Left ventricle myocardium inferior (tissue), 1 donor: ENCODE measurements at places on chromosomes 2 and 18.

GRCh38 chr18:2714140-2714539, 58.6 kb downstream of the SMCHD1 start:
- DNase-seq = no peak

GRCh38 chr2:2226326-2226725, 104.7 kb downstream of the MYT1L start:
- no peak for DNase-seq

- no peak for DNase-seq
These were observed 532.0 kb upstream of the FSHR start for GRCh38 chr2:49686291-49686690.

DNA sequence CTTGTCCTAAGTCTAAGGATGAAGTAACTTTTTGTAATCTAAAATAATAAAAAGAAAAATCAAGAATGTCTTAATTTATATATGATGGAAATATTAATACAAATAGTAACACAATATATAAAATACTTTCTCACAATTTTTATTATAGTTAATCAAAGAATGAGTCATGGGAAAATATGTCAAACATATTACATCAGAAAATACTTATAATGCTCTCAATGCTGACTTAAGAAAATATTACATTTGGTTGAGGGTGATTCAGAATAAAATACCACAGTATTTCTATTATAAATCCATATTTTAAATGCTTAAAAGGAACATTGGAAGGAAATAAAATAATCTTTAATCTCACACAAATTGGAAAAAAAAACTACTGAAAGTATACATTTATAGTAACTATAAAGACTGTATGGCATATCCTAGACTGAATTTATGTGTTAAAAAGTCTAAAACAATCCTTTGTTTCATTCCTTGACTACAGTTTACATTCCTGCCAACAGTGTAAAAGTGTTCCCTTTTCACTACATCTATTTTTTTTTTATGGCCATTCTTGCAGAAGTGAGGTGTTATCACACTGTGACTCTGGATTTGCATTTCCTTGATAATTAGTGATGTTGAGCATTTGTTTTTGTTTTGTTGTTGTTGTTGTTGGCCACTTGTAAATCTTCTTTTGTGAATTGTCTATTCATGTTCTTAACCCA, 1573.5 kb upstream of the ACVR2A start:
- DNase-seq = no peak

- DNase-seq = no peak
These were observed 8.1 kb upstream of the SOS1 start for GRCh38 chr2:39128919-39129391.

GRCh38 chr2:48529194-48529593, 760 bp upstream of the STON1 start:
- DNase-seq = no peak

- no peak for DNase-seq
These were observed 76.3 kb downstream of the CHST9 start for GRCh38 chr18:27108842-27109241.
